NCI-H460 (cell line): ENCODE measurements at places on chromosomes 11 and 22.
A peak's percentile ranks its signal among the peaks of the same experiment; 100 is the strongest.

DNA sequence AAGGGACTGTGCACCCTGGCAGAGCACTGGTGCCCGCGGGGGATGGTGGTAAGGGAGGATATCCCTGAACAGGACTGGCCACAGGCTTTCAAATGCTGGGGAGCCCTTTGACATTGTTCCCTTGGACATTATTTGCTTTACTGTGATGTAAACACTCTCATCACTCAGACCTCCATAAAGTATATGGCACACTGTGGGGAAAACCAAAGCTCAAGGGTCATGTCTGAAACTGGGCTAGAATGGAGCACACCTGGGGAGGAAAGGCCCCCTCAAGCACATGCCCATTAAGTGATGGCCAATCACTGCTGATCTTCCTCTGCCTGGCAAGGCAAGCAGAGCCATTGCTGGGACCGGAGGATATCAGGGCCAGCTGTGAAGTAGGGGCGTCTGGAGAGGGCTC, 60.9 kb upstream of the TENM4 start:
- no peak for DNase-seq

- peak; percentile 76 for DNase-seq
These were observed 39.4 kb upstream of the CFAP300 start for GRCh38 chr11:102007567-102008437.

- no peak for DNase-seq
These were observed 10.2 kb upstream of the P4HA3 start for GRCh38 chr11:74321487-74322188.

- no peak for DNase-seq
These were observed 517.8 kb downstream of the MIAT start for GRCh38 chr22:27175021-27175838.

GRCh38 chr11:69288883-69289242, 5.1 kb upstream of the MYEOV start:
- no peak for DNase-seq

GRCh38 chr22:24390576-24390975, 36.8 kb upstream of the ADORA2A start:
- no peak for DNase-seq

- DNase-seq, result no peak
These were observed 143.0 kb downstream of the TMEM135 start for GRCh38 chr11:87180742-87181141.

GRCh38 chr11:206526-207207, 532 bp downstream of the BET1L start:
- DNase-seq, result no peak

DNA sequence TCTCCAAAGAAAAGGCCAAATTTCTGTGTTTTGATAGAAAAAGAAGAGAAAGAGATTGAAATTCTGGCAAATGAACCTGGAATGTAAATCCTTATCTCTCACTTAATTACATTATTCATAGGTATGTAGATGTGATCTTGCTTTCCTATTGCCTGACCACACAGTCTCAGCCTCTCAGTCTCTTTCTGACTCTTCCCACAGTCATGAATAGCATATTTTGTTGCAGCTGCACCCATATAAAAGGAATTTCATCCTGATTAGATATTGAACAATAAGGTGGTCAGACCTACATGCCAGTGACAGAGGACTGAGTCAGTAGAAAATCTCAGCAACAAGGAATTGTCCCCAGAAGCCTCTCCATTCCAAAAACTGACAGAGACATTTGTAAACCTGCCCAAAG, 62.9 kb upstream of the LRRC4C start:
- DNase-seq, result no peak

DNA sequence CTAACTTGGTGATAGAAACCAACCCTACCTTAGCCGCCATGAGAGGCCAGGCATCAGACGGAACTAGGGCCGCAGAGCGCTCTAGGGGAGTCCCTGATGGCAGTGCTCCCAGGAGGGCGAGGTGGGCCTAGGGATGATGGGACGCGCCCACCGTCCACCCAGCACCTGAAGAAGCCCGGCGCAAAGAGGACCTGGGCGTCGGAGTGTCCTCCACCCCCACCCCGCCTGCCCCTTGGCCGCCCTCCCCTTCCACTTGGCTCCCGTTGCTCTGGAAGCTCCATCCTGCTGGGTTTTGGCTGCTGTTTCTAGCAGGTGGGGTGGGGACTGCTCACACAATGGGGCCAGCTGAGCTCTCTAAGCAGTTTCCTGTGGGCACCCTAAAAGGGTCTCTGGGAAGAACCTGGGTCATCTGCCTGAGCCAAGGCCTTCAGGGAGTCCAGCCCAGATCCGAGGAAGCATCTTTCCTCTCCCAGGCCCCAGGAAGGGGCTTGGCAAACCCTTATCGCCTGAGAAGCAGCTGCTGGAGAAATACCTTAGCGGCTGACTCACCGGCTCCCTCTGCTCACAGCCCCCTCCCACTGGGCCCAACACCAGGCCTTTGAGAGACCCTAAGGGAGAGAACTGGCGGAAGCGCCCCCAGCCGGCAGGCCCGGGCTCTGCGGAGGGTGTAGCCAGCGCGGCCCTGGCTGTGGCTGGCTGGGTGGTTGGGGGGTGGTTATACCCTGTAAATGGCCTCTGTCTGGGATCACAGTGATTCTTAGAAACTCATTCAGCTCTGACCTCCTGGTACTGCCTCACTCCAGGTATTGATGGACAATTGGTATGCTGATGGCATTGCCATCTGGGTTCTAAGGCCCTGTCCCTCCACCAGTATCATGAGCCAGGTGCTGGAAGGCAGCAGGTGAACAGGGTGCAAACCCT, 19.3 kb downstream of the CREB3L1 start:
- DNase-seq, result no peak

DNA sequence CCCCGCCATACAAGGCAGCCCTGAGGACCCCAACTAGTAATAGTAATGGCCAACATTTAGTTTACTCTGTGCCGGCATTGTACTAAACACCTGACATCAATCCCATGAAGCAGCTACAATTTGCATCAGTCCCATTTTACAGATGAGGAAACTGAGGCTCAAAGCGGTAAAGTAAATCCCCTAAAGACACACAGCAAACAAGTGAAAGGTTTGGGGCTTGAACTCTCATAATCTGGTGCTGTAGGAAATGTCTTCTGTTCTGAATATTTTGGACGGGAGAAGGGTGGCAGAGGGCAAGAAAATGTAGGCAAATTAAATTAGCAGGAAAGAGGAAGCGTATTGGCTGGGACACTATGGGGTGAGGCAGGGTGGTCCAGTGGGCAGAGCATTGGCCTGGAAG, 160.3 kb upstream of the SYT13 start:
- DNase-seq, result no peak

GRCh38 chr11:70240337-70240736, 30.2 kb upstream of the PPFIA1 start:
- DNase-seq, result no peak

GRCh38 chr11:122556605-122557004, 98.9 kb upstream of the UBASH3B start:
- no peak for DNase-seq

DNA sequence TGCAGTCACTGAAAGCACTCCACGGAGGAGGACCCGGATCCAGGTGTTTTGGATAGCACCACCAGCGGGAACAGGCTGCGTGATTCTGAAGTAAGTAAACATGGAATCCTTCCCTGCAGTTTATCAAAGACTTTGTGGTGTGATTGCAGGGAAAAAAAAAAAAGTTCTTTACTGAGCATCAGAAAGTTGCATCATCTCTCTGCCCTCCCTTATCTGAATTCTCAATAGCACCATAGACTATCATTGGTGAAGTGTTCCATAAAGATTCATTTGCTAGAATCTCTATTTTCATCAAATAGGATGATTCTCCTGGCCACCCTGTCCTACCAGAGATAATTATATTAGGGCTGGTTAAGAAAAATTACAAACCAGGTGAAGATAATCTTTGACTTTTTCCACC, 79.0 kb downstream of the SPON1 start:
- no peak for DNase-seq

- DNase-seq, result no peak
These were observed 1.5 kb downstream of the RPS6KA4 start for GRCh38 chr11:64360448-64360921.

- no peak for DNase-seq
These were observed 193.5 kb downstream of the UVRAG start for GRCh38 chr11:76008474-76008873.

GRCh38 chr22:29901354-29901753, 18.4 kb downstream of the MTMR3 start:
- no peak for DNase-seq

GRCh38 chr22:19120829-19121630, 1.2 kb downstream of the DGCR2 start:
- DNase-seq, result peak; percentile 8

DNA sequence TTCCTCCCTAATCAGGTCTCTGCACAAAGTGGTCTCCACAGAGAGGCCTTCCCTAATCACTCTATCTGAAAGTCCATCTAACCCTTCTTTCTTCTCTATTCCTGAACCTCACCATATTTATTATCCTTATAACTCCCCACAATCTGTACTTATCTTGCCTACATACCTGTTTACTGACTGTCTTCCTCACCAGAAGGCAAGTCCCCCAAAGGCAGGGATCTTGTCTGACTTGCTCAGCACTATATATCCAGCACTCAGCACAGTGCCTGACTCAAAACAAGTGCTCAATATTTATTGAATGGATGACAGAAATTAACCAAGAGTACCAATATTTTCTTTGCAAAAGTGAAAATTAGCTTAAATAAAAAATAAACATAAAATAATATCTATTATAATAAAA, 5.5 kb downstream of the DCUN1D5 start:
- DNase-seq, result no peak

- DNase-seq, result no peak
These were observed 47.4 kb upstream of the BIRC3 start for GRCh38 chr11:102269927-102270326.

- DNase-seq, result no peak
These were observed 16.7 kb upstream of the TMPRSS4 start for GRCh38 chr11:118060081-118060661.

GRCh38 chr11:64583296-64584262, 7.4 kb upstream of the SLC22A12 start:
- DNase-seq, result no peak

DNA sequence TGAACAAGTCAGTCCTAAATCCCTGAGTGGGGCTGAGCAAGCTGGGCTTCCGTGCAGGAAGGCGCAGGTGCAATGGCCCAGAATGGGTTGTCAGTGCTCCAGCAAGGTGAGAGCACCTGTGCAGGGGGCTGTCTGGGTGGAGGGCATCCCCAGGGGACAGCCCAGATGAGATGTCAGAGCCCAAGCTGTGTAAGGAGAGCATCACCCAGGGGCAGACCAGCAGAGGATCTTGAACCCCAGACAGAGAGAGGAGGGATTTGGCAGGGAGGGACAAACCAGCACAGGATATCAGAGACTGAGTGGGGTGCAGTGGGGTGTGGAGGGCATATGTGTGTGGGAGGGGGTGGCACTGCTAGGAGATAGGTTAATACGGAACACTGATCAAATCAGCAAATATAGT, 114.9 kb upstream of the TMEM45B start:
- no peak for DNase-seq

- no peak for DNase-seq
These were observed 43.1 kb upstream of the MYH9 start for GRCh38 chr22:36430863-36431262.

DNA sequence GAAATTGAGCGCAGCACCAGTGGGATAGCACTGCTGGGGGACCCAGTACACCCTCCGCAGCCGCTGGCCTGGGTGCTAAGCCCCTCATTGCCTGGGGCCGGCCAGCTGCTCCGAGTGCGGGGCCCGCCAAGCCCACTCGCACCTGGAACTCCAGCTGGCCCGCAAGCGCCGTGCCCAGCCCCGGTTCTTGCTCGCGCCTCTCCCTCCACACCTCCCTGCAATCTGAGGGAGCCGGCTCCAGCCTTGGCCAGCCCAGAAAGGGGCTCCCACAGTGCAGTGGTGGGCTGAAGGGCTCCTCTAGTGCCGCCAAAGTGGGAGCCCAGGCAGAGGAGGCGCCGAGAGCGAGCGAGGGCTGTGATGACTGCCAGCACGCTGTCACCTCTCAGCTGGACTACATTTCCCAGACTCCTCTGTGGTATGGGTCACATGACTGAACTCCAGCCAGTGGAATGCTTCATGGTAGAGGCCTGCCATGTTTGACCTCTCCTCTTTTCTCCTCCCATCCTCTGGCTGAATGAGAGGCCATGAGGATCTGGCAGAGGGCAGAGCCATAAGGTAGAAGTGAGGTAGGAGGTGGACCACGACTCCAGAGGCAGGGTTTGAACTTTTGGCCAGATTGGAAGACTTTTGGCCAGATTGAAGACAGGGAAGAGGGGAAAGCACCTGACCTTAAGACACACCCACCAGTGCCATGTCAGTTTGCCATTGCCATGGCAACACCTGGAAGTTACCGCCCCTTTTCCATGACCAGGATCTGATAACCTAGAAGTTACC, 6.2 kb downstream of the MRGPRD start:
- DNase-seq, result peak; percentile 20

DNA sequence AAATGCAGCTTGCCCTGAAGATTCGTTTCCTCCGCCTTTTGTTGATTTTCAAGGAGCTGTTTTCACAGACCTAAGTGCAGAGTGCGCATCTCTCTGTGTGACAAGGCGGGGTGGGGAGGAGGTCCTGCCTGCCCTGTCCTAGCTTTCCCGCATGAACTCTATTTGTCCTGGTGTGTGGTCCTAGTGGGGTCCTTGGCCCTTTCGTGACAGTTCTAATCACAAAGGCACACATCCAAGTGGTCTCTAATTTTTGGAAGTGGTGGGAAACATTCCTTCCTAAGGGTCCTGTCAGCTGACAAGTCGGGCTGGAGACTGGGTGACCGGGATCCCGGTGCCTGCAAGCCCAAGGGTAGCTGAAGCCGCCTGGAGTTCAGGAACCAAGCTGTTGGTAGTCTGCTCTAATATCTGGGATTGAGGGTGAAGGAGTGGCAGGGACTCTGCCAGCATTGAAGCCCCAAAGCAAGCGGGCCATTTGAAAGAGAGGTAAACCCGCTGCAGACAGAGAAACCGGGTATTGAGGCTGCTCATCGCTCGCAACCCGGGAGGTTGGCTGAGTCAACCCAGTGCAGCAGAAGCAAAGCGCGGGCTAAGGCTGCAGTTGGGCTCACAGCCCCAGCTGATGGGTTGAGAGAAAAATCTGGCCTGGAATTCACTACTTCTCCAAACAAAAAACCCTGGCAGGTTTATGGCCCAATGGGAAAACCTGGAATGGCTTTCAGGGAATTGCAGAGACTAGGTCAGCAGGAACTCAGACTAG, 28.1 kb upstream of the FBXO3 start:
- peak; percentile 49 for DNase-seq

- DNase-seq, result no peak
These were observed 30.9 kb downstream of the MACROD1 start for GRCh38 chr11:64134963-64135362.

DNA sequence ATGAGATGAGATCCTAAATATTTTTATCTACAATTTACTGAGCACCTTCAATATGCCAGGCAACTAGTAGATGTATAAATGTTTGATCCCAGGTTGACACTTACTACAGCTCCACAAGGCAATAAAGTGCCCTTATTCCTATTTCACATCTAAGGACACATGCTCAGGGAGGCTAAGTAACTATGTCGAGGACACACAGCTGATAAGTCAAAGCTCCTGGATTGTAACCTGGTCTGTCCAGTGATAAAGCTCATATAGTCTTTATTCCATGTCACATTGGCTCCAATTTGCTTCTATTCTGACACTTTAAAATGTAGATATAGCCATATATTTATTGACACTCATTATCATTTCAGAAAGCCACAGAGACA, 93.8 kb upstream of the BMAL1 start:
- DNase-seq, result no peak

- DNase-seq, result no peak
These were observed 16.3 kb downstream of the DGKZ start for GRCh38 chr11:46363455-46364005.
